ENCODE measurements at places on chromosomes 12 and 14.
A peak's percentile ranks its signal among the peaks of the same experiment; 100 is the strongest.

- DNase-seq = no peak
Measured at GRCh38 chr14:24828486-24828885, 194.5 kb upstream of the GZMB start.

- DNase-seq = no peak
Measured at GRCh38 chr14:75979648-75980565, 1.9 kb downstream of the TGFB3 start.

DNA sequence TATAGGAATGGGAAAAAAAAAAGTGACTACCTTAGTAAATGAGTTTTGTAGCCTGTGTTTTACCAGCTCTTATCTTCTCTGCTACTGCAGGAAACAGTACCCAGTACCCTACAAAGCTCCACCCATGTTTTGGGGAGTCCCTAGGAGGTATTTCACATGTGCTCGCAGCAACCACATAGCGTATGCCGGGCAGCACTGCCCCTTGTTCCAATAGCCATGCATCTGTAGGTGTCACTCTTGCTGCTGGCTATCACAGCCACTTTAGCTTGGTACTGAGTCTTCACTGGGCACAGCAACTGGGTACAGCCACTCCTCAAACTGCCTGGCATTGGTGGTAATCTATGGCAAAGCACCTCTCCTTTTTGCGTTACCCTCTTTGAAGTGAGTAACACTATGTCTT is 2.0 kb upstream of the MDM1 start:
- DNase-seq = peak; percentile 35

- DNase-seq = no peak
Measured at GRCh38 chr12:122350141-122350848, 72.2 kb downstream of the CLIP1 start.

DNA sequence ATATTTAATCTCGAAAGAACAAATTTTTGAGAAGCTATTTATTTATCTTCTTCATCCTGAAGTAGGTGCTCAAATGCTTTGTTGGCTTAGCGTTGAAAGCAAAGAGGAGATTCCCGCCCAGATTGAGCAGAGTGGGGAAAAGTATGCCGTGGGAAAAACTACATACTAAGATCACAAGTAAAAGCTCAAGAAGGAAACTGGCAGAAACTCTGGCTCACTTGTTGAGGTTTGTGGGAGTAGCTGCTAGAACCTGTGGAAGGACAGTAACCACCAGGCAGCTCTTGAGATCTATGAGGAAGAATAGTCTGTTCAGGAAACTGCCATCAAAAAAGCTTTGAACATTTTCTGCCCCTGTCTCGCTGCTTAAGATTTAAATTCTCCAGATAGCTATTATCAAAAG is 3.9 kb downstream of the MYRFL start:
- no peak for DNase-seq

- no peak for DNase-seq
Measured at GRCh38 chr12:103766028-103766427, 75.0 kb downstream of the NT5DC3 start.

DNA sequence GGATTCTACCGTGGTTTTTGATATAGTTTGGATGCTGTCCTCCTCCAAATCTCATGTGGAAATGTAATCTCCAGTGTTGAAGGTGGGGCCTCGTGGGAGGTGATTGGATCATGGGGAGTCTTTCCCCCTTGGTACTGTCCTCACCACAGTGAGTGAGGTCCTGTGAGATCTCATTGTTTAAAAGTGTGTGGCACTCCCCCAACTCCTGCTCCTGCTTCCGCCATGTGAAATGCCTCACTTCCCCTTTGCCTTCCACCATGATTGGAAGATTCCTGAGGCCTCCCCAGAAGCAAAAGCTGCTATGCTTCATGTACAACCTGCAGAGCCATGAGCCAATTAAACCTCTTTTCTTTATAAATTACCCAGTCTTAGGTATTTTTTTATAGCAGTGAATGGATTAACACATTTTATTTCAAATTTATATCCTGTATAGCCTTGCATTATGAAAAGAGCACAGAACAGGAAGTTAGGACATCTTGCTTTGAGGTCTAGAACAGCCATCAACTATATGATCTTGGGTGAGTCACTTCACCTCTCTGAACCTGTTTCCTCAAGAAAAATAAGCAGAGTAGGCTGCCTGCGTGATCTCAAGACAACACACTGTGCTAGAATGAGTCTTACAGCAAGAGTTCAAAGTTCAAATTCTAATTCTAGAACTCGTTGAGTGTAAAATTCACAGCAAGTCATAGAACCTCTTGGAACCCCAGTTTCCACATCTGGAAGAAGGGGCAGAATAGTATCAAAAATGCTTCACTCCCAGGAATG is 160.9 kb upstream of the EEA1 start:
- DNase-seq = peak; percentile 6

DNA sequence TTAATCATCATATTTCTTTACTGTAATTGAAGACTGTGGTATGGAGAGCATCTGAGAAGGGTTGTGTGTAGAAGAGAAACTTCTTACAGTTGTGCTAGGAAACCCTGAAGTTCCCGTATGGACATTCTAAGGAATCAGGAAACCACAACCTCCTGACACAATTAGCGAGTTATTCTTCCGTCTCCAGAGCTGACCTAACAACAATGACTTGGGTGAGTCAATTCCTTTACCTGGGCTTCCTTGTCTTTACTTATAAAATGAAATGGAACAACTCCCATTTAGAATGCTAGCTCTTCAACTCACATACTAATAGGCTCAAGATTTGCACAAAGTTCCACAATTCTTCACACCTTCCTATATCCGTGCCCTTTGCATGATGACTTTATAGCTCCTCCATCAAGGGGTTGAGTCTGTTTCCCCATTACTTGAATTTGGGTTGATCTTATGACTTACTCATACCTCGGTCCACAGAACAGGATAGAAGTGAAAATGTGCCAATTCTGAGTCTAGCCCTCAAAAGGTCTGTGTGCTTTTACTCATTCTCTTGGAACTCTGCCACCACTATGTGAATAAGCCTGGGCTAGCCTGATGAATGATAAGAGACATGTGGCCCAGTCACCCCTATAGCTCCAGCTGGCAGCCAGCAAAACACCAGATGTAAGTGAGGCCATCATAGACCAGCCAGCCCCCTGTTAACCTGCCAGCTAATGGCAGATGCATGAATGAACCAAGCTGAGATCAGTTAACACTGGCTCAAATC is 459.4 kb downstream of the ETNK1 start:
- DNase-seq = no peak

GRCh38 chr14:100065111-100065871 is at the start of gene EVL:
Gene EVL, plus strand, starts transcription at chr14:100065422. Its CDS starts 79 bp downstream, at chr14:100065501.
- peak; percentile 80 for DNase-seq

DNA sequence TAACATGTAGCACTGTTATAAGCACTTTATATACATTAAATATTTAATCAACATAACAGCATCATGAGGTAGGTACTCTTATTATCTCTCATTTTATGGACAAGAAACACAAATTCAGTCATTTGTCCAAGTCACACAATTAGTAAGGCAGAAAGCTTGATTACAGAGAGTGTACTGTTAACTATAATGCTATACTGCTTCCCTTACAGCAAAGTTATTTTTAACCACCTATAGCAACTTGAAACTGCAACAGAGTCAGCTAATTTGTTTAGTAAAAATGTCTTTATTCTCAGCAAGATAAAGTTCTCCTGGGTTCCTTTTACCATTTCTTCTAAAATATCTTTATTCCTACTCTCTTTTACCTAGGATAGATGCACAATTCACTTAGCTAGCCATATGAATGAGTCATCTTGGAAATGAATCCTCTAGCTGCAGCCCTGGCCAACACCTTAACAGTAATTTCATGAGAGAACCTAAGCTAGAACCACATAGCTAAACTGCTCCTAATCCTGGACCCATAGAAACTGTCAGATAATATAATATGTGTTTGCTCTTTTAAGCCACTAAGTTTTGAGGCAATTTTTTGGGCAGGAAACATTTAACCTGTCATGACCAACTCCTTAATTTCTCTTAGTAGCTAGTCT is 90.2 kb upstream of the HECTD1 start:
- DNase-seq = no peak

- DNase-seq = no peak
Measured at GRCh38 chr12:31278832-31279231, 47.1 kb downstream of the SINHCAF start.

DNA sequence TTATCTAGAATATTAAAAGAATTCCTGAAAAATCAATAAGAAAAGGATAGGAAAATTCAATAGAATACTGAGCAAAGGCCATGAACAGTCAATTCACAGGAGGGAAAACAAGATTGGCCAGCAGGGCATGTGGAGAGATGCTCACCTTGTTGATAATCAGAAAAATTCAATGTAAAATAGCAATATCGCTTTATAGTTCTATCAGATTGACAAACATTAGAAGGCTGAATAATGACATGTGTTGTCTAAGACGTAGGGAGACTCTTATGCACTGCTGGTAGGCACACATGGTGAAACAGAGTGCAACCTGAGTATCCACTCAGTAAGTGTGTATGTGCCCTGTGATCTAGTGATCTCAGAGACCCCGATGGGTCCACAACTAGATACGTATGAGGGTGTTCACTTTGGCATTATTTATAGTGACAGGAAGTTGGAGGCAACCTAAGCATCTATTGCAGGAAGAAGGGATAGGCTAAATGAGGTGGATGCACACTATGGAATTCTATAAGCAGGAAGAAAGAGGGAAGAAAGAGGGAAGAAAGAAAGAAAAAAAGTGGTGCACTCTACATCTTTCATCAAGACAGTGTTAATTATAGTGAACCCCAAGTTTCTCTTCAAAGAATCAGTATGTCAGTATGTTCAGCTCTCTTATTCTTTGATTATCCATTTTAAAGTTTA is 3.8 kb upstream of the ANKRD33 start:
- DNase-seq = no peak

DNA sequence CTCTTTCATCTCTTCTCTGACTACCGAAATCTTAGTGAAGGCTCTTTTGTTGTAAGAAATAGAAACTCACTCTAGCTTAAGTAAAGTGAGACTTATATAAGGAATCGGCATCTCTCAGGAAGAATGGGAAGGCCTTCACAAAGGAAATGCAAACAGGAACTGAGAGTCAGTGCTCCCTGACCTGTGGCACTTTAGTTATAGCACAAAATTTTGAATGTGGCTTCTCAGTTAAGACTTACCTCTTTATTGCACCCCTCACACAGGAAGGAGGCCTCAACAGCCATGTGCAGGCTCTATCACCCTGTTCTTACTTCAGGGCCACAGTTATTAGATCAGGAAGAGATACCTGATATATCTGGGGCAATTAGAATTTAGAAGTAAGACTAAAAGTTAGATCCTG is 224.7 kb upstream of the EGLN3 start:
- no peak for DNase-seq

DNA sequence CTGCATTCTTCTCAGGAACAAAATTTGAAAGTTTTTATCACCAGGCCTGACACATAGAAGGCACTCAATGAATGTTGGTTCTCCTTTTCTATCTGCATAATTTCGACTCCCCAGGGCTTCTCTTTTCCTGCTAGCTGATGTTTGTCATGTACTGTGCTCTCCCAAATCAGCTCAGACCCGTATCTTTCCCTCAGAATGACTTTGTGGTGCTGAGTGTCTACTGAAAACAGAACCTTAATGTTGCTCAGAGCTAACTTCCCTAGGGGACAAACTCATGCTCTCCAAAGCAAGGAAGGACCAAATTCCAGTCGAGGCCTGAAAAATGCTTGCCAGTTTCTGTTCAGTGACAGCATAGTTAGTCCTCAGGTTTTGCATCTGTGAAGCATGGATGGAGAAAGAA is 1.9 kb downstream of the ARHGDIB start:
- no peak for DNase-seq

DNA sequence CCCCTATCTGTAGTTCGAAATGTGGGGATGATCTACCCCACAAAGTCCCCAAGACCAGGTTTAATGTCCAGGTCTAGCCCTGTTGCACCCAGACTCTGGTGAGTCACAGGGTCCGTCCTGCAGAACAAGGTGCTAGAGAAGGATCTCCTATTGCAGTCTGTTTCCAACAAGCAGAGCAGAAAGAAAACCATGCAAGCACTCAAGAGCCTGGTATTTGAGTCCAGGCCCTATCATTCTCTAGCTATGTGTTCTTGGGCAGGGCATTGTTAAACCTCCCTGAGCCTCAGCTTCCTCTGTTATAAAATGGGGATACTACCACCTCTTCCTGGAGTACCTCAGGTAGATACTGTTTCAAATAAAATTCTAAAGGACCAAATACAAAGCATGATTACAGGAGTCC is 24.4 kb downstream of the MAP3K9 start:
- no peak for DNase-seq

DNA sequence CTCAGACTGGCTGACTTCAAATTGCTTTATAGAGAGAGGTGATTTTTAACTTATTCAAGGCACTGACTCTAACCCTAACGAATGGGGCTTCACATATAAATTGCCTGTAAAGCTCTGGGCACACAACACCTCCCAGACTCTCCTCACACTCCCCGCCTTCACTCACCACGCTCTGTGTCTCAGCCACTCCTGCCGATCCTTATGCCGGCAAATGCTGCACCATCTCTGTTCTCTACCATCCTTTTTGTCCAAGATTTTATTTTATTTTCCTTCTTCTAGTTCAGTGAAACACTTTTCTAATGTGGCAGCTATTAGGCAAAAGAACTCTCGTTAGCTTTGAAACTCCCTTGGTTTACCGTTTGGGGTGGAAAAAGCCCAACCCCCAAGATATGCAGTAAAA is 446.1 kb upstream of the TMEM132C start:
- DNase-seq = no peak

- no peak for DNase-seq
Measured at GRCh38 chr12:94898388-94898787, 105.1 kb downstream of the NDUFA12 start.

DNA sequence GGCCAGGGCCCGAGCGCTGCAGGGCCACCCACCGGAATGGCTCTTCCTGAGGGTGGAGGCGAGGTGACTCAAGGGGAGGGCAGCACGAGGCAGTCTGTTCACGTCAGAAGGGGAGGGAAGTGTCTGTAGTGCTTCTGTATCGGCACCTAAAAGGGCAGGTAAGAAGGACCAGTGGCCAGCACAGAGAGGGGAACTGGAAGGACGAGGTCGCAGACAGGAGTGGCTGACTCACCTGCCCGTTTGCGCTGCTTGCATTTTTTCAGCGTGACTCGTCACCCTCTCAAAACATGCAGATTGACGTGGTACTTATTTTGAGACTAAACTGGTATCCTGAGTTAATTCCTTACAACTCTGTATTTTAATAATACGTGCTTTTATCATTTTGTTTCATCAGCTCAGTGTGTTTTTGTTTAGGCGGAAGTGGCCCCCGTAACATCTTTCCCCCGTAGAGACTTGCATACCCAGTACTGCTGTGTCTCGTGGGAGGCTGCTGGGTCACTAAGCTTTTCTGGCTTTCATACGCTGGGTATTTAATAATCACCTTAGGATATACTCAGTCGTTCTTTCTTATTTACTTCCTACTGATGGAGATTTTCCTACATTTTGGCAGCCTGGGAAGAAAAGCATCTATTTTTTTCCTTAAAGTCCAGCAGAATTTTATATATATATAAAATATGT is 26.4 kb downstream of the SFSWAP start:
- DNase-seq = no peak

- DNase-seq = no peak
Measured at GRCh38 chr14:69796797-69797500, at the start of gene SLC10A1. Gene SLC10A1, minus strand, starts transcription at chr14:69797241. Its CDS starts 86 bp downstream, at chr14:69797155.
